Stimulated activated naive CD4-positive, alpha-beta T cell treated with Interleukin-2 at 50 U/mL for 16 hours (primary cell): ENCODE measurements at places on chromosomes 6 and 20.

- no peak for DNase-seq
These were observed 57.4 kb downstream of the NCOA6 start for GRCh38 chr20:34768096-34768495.

DNA sequence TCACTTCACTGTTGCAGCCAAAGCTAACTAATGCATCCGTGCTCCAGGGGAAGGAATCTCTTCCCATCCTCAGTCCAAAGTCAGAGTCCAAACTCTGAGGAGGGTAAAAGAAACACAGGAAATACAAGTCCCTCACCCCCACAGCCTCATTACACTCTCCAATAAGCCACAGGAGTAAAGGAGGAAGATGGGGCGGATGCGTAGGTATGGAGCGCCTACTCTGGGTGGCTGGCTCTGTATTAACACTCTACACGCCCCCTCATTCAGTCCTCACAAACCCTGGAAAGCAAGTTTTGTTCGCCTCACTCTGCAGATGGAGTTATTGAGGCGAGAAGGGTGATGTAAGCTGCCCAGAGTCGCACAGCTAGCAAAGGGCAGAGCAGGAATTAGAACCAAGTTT is 242.9 kb downstream of the NRN1 start:
- DNase-seq: no peak

- DNase-seq: no peak
These were observed 18.0 kb upstream of the MYL9 start for GRCh38 chr20:36523341-36523740.

GRCh38 chr6:162532283-162533008 is 195.1 kb downstream of the PRKN start:
- no peak for DNase-seq

GRCh38 chr6:157471077-157471686 is 90.2 kb downstream of the ZDHHC14 start:
- no peak for DNase-seq

DNA sequence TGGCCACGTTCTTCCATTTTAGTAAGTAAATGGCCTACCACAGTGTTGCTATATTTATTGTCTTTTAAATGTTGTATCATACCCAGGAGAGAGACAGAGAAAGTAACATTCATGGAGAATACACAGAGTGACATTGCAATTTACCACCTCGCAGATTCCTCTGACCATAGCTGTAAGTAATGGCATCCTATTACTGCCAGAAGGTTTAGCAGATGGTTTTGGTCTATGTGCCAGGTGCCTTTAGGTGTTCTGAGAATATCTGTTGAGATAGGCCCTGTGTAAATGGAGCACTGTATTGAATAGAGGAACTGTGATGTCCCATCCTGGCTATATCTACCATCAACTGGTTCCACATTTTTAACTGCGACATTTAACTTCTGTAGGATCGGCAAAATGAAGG is 559.6 kb downstream of the KIF16B start:
- no peak for DNase-seq

GRCh38 chr6:31495580-31495979 is 2.4 kb upstream of the MICB start:
- DNase-seq: no peak
